ENCODE measurements at places on chromosomes 1 and 21.

GRCh38 chr1:210747890-210748289, 386.1 kb downstream of the KCNH1 start:
- no peak for DNase-seq

DNA sequence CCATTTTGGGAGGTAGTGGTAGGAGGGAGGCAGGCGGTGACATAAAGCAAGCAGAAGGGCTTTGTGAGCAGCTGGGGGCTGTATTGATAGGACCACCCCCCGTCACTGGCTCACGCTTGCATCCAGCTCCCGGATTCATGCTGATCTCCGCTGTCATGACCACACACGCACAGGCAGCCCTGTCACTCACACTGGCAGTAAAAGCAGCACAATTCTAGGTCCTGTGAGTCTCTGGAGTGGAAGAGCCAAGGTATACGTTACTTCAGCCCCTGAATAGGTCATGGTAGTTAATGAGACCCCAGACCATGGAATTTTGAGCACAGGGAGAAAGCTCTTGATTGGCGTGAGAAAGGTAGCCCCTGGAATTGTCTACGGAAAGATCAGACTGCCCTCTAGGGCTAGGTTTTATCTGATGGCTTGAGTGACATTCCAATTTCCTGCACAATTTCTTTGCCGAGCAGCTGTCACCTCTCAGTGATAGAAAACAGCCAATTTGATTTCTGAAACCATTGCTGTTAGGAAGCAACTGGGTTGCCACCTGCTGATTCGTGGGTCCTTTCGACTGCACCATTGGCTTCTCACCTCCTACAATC, 5.4 kb downstream of the OR2B11 start:
- DNase-seq = no peak

DNA sequence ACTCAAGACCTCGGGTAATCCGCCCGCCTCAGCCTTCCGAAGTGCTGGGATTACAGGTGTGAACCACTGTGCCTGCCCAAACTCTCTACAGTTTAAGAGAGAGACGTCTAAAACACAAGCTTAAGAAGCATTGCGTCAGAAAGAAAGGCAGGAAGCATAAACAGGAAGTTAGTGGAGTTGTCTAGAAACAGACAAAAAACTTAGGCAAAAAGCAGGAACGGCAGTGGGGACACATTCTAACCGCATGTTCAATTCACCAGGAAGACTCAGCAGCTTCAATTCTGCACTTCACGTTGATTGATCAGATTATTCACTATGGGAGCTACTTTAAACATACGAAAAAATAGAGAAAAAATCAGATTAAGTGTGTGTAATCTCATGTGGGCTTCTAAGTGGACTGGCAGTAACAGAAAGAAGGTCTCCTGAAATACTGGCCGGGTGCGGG, 7.4 kb downstream of the CFAP74 start:
- no peak for DNase-seq

- DNase-seq = no peak
Measured at GRCh38 chr1:180003026-180003695, 48.6 kb downstream of the CEP350 start.

GRCh38 chr1:81738875-81739274, 61.9 kb upstream of the ADGRL2 start:
- no peak for DNase-seq

GRCh38 chr1:23178414-23178813, 9.8 kb upstream of the LUZP1 start:
- no peak for DNase-seq

DNA sequence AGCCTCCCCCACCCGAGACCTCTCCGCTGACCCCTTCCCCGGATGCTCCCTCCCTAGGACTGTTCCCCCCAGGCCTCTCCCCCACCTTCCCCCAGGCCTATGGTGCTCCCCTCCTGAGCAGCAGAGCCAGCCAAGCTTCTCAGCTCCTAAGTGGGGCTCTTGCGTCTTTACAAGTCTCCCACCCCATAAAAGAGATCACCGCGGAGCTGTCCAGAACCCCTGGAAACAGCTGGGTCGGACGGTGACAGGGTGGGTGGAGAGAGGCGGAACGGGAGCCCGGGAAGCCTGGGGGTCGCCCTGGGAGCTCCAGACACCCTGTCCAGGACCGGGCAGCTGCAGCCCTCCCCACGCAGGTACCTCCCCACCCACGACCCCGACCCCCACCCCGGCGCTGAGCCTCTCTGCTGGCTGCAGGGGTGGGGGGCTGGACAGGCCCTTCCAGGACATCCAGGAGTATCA, 61.2 kb downstream of the WNT9A start:
- no peak for DNase-seq

DNA sequence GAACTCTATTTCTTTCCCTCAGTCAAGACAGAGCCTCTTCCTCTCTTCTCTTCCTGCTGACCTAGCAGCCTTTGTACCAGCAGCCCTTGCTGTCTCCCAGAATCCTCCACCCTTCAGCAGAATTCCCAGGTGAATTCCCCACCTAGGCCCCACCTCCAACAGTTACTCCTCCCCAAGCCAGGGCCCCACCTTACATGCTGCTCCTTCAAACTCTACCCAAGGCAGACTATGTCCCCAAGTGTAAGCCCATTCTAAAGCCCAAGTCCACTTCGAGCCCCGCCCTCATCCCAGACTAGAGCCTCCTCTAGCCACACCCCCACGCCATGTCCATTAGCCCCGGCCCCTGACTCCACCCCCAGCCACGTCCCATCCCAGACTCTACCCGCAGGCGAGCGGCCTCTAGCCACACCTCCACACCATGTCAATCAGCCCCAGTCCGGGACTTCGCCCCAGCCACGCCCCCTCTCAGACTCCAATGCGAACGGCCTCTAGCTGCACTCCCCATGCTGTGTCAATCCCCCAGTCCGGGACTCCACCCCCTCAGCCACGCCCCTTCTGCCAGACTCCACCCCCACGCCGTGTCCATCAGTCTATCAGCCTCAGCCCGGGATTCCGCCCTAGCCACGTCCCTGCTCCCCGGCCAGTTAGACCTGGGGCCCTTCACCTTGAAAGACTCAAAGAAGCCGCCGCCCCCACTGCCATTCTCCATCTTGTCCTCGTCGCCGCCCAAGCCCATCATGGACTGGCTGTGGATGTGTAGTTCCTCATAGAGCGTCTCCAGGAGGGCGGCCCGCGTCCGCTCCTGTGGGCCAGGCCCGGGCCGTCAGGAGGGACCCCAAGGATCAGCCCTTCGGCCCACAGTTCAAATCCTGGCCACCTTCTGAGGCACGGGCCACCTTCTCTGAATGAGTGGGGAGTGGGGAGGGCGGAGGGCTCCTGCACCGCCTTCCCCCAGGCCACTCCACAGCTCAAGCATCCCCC, 61.3 kb downstream of the RAP1GAP start:
- peak; percentile 86 for DNase-seq

DNA sequence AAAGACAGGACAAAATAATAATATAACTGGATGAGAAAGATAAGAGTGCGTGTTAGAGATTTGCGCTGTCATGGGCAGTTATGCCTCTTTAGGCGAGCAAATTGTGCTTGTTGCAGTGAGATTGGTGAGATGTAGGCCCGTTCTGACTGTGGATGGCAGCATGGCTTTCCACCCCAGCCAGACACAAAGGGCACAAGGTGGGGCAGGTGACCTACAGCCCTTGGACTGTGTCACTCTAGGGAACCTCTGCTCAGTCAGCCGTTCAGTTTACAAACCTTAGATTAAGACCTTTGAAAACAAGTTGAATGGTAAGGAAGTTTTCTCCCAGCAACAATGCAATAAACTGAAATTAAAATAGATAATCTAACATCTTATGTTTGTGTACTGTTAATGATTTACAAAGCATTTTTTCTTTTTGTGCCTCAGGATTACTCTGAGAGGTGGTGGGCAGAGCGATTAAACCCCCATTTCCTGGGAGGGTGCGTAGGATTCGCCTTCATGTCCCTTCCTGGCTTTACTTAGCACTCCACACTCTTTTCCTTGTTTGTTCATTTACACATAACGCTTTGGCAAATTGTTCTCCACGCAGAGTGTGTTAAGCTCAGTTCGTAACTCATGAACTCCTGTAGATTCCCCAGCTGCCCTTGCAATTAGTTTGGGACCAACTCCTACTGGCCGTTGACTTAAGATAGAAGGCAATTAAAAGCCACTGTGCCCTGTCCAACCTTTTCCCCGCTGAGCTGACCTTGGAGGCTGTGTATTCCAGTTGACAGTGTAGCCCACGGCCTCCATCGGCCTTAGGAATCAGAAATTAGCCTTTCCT, 58.1 kb upstream of the IGSF5 start:
- DNase-seq = no peak

DNA sequence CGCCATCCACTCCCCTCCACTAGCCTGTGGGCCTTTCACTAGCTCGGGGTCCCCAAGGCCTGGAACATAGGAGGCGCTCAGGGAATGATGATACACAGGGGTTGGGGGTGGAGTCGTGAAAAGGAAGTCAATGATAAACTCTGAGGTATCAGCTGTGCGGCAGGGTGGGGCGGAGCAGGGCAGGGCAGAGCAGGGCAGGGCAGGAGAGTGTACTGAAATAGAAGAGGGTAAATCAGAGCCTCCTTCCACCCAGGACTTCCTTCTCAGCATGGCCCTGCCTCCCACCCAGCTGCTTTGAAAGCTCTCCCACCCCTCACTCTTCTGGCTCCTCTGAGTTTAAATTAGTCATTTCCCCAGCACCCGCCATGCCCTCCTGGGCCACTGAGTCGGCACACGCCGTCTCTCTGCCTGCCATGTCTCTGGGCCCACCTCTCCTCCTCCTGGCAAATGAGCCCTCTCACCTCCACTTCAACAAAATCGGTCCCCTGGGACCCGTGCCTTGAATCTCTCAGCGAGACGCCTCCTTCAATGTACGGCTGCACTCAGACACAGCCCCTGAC, 16.9 kb downstream of the CAPZB start:
- peak; percentile 82 for DNase-seq

Data from activated CD4-positive, alpha-beta T cell treated with anti-CD3 and anti-CD28 coated beads for 36 hours (primary cell).